ENCODE measurements at places on chromosomes 3 and 15. TPM values are rescaled to one million over a fixed set of nuclear protein-coding genes. Genes with fewer than 3 reads are reported as not detected.

SLC2A2 gene
- total RNA-seq, result not detected

CTXN2 gene
- not detected for total RNA-seq

RHOA gene
- 373 TPM for total RNA-seq

DNA sequence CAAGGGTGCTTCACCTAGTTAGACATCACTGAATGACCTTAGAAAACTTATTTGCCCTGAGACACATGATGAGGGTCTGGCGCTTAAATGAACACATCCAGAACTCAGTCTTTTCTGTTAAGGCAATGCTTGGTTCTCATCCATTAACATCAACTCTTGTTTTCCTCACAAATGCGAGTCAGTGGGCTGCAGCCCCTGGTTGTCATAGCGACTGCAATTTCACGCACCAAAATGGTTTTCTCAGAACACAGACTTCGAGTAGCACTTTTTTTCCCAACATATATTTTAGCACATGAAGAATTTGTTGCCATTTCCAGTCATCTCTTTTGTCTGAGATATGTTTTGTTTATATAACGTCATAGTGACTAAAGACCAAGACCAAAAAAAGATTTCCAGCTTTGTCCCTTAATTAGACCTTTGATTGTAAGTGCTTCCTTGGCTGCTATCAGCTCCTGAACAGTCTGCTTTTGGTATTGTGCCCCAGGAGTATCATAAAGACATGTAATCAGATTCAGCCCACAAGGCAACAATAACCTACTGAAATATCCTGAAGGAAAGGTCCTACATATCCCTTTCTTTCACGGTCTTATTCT is 68.5 kb downstream of the GPR176 start:
- no peaks in the 10 kb centered on the region for H3K27me3 ChIP-seq
- H3K4me3 ChIP-seq, result no peak overlapping the region
- H3K4me1 ChIP-seq, result no peaks in the 10 kb centered on the region
- DNase-seq, result no peak

GRCh38 chr3:1091286-1091685 is 1.5 kb upstream of the CNTN6 start:
- no peak for DNase-seq
- no peaks in the 10 kb centered on the region for H3K27me3 ChIP-seq
- no peaks in the 10 kb centered on the region for H3K36me3 ChIP-seq
- H3K27ac ChIP-seq, result no peak overlapping the region
- no peaks in the 10 kb centered on the region for H3K4me1 ChIP-seq

- H3K4me1 ChIP-seq, result no peaks in the 10 kb centered on the region
Observed at GRCh38 chr3:104992676-104993075, 374.0 kb upstream of the ALCAM start.

EPHA3 gene
- 1.0 TPM for total RNA-seq

- no peak overlapping the region for H3K27ac ChIP-seq
- H3K27me3 ChIP-seq, result no peaks in the 10 kb centered on the region
- DNase-seq, result no peak
- peaks cover 3% of the 10 kb centered on the region for H3K36me3 ChIP-seq
- H3K4me1 ChIP-seq, result peaks cover 71% of the 10 kb centered on the region
- peak overlapping the region; percentile 92 for H3K4me3 ChIP-seq
Observed at GRCh38 chr15:97962263-97962662, 1.8 kb downstream of the ARRDC4 start.

GRCh38 chr3:126962756-126963155 is 20.2 kb upstream of the PLXNA1 start:
- peak overlapping the region; percentile 78 for H3K27ac ChIP-seq
- no peaks in the 10 kb centered on the region for H3K27me3 ChIP-seq
- no peak overlapping the region for H3K4me3 ChIP-seq
- no peaks in the 10 kb centered on the region for H3K36me3 ChIP-seq
- peaks cover 56% of the 10 kb centered on the region for H3K4me1 ChIP-seq

DNA sequence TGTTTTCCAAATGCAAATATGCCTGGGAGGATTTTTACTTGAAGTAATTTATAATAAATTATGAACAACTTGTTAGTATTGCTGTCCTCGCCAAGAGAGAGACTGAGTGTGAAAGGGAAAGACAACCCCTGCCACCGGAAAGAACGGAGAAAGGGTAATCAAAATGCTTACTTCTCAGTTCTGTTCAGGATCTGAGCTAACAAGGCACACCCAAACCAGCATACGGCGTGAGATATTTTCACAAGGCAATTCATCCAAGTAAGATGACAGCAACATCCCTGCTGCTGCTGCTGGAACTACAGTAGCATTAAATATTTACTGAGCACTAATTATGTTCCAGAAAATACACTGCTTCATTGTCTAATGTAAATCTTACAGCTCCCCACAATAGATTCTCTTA is 96.1 kb downstream of the KBTBD8 start:
- DNase-seq, result no peak
- no peaks in the 10 kb centered on the region for H3K4me1 ChIP-seq
- H3K27ac ChIP-seq, result no peak overlapping the region
- H3K27me3 ChIP-seq, result no peaks in the 10 kb centered on the region

ATP13A3 gene
- total RNA-seq, result 63.4 TPM

Measured in suprapubic skin (tissue), 4 donors.